Stimulated activated CD8-positive, alpha-beta memory T cell treated with anti-CD3 and anti-CD28 coated beads, Interleukin-2, amount 100 ng/mL, for 48 hours (primary cell): ENCODE measurements at places on chromosomes 7 and 10.

- DNase-seq: no peak
These were observed 85.0 kb downstream of the BMS1 start for GRCh38 chr10:42867571-42867970.

DNA sequence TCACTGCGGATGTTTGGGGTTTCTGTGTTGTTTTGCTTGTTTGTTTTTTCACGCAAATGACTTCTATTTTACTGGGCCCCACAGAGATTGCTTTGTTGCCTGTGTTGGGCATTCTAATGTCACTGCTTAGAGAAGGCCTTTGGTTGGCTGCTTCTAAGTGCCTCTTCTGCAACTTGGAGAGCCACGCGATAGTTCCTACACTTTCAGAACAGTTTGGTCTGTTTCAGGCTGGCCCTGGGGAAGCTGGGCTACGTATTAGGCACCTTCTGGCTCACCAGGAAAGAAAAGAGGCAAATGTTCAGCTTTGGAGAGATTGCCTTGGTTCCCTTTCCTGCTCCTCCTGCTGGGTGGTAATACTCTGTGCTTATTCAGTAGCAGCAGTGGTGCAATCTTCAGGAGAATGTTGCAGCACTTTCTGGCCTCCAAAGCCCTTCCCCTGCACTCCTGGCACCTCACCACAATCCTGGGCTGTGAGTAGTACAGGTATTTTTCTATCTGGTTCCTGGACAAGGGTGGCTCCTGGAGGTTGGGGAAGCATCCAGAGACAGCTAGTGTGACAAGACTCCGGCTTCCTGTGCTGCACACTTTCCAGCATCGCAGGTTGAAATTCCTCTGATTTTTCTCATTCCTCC, 1.2 kb downstream of the ANTXRL start:
- no peak for DNase-seq

GRCh38 chr10:132856869-132857524, 71.0 kb upstream of the NKX6-2 start:
- no peak for DNase-seq

DNA sequence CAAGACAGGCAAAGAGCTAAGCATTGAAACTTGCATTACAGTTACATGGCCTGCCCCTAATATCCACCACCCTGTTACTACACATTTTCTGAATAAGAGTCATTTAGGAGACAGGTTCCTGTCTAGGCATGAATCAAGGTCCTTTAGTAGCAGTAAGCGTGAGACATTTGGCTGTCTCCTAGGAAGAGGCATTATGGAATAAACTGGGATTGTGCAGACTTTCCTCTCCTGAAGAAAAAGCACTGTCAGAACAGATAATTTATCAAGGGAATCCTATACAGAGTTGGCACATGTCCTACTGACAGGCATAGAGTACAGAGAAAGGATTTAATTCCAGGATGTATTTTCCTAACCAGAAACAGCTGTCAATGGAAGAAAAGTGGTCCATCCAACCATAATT, 111.9 kb downstream of the INHBA start:
- DNase-seq: no peak
